CD4-positive, alpha-beta T cell treated with Interleukin-4 for 1 hour (primary cell): ENCODE measurements at places on chromosomes 3 and 15.

- no peak for DNase-seq
These were observed 225.8 kb upstream of the UMPS start for GRCh38 chr3:124504332-124505059.

DNA sequence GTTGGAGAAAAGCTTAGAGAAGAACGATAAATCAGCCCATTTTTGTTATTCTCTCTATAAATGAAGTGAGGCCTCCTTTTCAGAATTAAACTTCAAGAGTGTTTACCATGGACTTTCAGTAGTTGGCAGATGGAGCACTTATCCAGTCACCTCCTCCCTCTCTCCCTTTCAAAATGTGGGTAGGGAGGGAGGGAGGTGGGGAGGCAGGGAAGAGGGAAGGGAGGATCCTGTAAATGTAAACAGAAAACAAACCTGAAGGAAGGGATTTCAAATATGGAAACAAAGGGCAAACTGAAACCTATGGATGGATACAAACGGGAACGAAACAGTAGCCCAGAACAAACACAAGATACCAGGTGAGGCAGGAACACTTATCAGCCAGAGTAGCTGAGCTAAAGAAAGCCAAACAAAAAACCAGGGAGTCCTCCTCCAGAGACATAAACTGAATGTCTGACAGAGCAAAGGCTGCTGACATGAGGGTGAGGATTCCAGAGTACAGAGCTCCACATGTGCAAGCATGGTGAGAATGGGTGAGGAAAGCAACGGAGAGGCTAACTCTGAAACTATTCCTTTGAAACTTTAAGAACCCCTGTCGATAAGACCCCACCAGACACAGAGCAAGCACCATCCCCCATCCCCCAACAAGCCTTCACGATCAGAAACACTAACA, 41.0 kb upstream of the GP5 start:
- no peak for DNase-seq

DNA sequence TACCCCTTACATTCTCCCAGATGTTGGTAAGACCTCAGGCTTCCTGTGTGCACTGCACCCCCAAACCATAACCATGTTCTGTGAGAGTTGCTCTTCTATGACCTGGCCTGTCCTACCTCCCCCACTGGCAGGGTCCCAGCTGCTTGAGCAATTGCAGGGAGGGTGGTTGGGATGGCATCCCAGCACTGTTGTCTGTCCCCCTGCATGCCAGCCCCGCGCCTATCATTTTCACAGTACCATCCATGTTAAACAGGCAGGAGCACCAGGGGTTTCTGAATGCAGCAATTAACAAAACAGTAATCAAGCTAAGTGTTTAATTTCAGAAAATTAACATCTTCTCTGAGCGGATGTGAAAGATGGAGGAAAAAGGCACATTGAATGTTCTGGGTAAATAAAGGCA, 345.5 kb downstream of the EPHB1 start:
- DNase-seq, result no peak

DNA sequence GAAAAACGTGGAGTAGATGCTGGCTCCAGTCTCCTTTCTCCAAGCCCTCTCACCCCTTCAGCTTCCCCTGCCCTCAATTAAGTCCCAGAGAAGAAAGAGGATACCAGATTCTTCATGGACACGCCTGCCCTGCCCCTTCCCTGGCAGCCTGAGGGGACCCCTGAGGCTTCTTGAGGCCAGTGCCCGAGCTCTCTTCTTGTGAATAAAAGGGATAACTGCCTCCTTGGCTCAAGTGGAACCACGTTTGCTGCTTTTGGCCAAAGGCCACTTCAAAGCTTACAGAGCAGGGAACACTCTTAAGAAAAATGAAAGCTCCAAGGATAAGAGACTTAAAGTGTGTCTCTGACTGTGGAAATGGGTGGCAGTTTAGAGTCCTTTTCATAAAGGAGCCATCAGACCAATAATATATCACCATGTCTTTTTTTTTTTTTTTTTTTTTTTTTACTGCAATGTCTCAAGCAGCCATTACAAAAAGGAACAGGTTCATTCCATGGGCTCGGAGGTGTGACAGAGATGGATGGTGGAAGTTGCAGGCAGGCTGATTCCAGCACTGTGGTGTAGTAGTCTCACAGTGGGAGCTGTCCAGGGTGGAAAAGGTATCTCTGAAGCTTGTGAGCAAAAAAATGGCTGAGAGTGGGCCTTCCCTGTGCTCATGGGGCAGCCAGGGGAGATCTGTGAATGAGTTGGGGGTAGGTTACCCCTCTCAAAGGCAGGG, 108.8 kb downstream of the SEMA5B start:
- DNase-seq, result no peak

GRCh38 chr3:171688002-171688401, 122.3 kb downstream of the PLD1 start:
- no peak for DNase-seq
